ENCODE measurements at places on chromosomes 4 and X.
A peak's percentile ranks its signal among the peaks of the same experiment; 100 is the strongest.

- DNase-seq, result no peak
Observed at GRCh38 chr4:157242871-157243270, 22.3 kb downstream of the GRIA2 start.

GRCh38 chrX:12741416-12741815, 49.8 kb upstream of the PRPS2 start:
- no peak for DNase-seq

DNA sequence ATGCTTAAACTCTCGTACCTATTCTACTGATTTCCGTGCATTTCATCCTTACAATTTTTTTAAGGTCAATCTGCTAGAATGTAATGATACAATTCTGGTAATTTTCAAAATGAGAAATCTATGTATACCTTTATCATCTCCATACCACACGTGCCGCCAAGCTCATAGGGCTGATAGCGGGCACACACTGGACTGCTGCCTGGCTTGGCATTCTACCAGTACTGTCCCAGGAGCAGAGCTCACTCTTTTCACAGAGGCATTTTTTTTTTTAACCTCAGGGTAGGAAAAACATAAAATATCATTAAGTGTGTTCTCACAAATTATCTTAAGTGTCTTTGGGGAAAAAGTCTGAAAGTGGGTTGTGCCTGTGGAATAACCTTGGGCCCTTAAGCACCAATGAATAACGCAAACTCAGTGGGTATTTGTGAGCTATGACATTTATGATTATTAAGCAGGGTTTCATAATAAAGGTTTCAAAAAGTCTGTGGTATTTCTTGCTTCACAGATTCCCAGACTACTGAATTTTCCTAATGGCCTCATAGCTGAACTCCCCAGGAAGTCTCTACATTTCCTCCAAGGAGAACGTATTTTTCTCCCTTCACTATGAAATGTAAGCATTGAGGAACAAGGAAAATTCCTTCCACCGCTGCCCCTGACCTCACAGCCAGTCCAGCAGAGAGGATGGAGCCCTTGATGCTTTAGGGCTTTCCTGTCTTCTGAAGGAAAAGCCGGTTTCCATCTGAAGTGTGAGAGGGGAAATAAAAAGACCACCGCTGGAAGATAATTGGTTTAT, 125.2 kb downstream of the ELOVL6 start:
- no peak for DNase-seq

GRCh38 chr4:10015140-10015753, 6.0 kb downstream of the SLC2A9 start:
- DNase-seq, result peak; percentile 3

- no peak for DNase-seq
Observed at GRCh38 chr4:153481478-153481877, 15.3 kb downstream of the TMEM131L start.

DNA sequence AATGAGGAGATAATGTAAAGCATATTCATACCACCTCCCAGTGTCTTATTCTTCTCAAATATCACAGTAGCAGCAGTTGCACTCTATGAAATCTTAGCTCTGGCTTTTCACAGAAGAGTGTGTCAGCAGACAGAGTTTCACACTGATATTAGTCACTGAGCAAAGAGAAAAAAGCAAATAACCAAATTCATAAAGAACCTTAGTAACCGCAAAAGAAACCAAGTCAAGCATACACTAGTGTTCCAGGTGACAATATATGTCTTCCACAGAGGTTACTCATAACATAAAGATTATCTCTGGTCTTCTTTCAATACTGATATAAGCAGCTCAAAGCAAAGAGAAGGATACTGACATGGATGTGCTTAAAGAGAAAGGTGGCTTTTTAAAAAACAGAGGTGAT, 181.7 kb upstream of the EDNRA start:
- no peak for DNase-seq
